NCI-H1417 (cell line): ENCODE measurements at places on chromosomes 12 and 14.

DNA sequence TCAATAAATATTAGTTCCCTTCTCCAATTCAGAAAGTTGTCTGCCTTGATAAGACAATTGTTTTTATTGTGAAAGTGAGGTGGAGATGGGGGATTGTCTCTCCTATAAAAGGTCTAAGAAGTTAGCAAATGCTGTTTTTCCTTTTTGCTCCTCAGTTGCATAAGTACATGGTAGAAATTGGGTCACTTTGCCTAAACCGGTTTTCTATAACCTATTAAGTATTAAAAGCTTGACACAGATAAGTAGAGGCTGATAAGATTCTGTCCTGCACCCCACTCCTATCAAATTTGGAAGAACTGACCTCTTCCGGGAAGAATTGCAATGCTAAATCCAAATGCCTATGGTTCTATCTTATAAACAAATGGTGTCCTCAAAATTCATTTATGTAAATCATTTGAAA, 7.0 kb downstream of the SLCO1B1 start:
- DNase-seq, result no peak

DNA sequence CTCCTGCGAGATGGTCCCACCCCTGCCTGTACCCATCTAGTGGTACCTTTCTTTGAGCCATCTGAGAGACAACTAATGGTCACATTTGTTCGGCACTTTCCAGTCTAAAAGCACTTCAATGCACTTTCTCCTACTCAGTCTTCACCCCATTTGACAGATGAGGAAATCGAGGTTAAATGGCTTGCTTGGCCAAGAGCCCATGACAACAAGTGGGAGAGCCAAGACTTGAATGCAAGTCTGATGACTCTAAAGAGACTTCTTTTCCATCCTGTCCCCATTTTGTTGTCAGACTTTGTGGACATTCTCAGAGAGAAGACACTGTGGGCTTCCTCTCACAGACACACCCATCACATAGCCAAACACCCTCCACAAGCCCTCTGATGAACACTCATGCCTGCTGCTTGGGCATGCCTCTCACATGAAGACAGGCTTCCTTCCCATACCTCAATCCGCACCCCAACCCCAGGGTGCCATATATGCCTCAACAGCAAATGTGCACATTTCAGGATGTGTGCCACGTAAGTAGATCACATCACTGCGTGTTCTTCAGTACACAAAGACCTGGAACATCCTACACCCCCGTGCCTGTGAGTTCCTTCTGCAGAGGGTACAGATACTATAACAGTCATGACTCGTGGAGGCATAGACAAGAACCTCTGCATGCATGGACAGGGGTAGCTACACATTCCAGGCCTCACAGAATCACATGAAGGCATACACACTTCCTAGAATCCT, 805 bp downstream of the MYH7 start:
- no peak for DNase-seq

DNA sequence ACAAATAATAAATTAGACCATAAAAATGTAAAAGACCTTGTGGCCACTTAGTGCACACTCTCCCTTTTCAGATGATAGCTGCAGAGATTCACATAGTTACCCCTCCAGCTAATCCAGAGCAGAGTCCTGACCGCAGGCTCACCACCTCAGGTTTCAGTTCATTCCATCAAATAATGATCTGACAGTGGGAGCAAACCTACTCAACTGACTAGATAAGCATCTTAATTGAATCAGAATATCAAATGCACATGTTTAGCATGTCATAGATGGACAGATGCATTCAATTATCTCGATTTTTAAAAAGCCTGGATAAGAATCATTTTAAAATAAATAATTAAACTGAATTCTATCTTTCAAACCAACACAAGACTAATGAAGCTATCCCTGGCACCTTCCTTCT, 242.3 kb upstream of the PDZRN4 start:
- no peak for DNase-seq

- no peak for DNase-seq
Observed at GRCh38 chr12:45879363-45879895, 110.9 kb downstream of the SCAF11 start.

DNA sequence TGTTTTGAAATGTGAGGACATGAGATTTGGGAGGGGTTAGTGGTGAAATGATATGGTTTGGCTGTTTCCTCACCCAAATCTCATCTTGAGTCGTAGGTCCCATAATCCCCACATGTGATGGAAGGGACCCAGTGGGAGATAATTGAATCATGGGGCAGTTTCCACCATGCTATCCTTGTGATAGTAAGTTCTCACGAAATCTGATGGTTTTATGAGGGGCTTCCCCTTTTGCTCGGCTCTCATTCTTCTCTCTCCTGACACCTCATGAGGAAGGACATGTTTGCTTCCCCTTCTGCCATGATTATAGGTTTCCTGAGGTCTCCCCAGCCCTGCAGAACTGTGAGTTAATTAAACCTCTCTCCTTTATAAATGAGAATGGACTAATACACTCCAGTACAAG, 18.0 kb downstream of the GALNT6 start:
- DNase-seq, result no peak

- no peak for DNase-seq
Observed at GRCh38 chr14:101495284-101495683, 66.0 kb upstream of the DIO3 start.

GRCh38 chr12:108551535-108551934, 9.4 kb downstream of the SART3 start:
- no peak for DNase-seq

GRCh38 chr12:10214136-10214894, 1.6 kb downstream of the GABARAPL1 start:
- DNase-seq, result no peak

GRCh38 chr14:46048127-46048526, 603.5 kb downstream of the RPL10L start:
- no peak for DNase-seq

- DNase-seq, result no peak
Observed at GRCh38 chr14:85180876-85181275, 349.1 kb upstream of the FLRT2 start.
